A172 (cell line): ENCODE measurements at places on chromosomes 7 and 10.

- DNase-seq = no peak
Measured at GRCh38 chr7:51134013-51134441, 182.6 kb downstream of the COBL start.

GRCh38 chr7:148541891-148542504 is 48.6 kb upstream of the C7orf33 start:
- DNase-seq = no peak

GRCh38 chr10:112202561-112203241 is 19.1 kb upstream of the GPAM start:
- DNase-seq = peak; percentile 23

- no peak for DNase-seq
Measured at GRCh38 chr10:123241391-123242141, 87.4 kb downstream of the BUB3 start.

GRCh38 chr10:2202401-2202800 is 465.1 kb upstream of the ADARB2 start:
- no peak for DNase-seq

GRCh38 chr10:88651101-88651551 is 13.1 kb upstream of the LIPF start:
- peak; percentile 91 for DNase-seq

GRCh38 chr10:5629303-5630111 is 36.9 kb downstream of the ASB13 start:
- peak; percentile 59 for DNase-seq
